ENCODE measurements at places on chromosomes 11 and 22.

DNA sequence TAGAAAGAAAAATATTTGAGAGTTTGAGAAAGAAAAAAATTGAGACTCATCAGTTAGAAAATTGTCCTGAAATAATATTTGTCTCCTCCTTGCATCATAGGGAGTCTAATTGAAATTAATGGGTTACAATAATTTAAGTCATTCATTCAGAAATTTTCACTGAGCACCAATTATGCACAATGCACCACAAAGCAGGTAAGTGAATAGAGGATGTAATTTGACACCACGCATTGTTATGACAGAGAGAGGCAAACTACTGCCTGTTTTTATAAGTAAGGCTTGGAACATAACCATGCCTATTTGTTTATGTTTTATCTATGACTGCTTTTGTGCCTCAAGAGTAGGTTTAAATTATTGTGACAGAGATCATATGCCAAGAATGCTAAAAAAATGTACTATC lies 537.9 kb upstream of the FAT3 start:
- DNase-seq, result no peak

DNA sequence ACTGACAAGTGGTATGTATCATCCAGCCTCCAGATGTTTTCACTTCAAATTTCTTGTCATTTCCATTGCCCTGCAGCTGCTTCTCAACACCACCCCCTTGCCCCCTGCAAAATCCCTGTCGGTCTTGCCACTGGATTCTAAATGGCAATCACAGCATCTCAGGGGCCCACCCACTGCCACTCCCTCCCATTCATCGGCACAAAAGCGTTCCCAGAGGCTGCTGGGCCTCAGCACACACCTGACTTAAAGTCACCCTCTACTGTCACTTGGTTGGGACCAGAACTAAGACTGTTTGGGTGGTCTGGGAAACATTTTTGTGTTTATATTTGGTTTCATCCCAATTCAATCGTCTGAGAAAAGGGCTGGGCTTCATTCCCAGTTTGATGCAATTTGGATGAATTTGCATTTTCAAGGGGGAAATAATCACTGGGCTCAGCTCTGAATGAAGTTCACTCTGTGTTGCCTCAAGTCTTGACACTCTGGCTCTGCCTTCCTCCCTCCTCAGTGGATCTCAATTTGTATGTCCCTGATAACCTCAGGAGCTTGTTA lies 27.1 kb downstream of the SYT13 start:
- DNase-seq, result no peak

- no peak for DNase-seq
Observed at GRCh38 chr11:126602993-126603392, 247.5 kb downstream of the ST3GAL4 start.

- DNase-seq, result no peak
Observed at GRCh38 chr11:59413646-59414045, 12.6 kb downstream of the OR5A2 start.

Measured in activated CD4-positive, CD25-positive, alpha-beta regulatory T cell (primary cell).